ENCODE measurements at places on chromosomes 3 and 15.
A peak's percentile ranks its signal among the peaks of the same experiment; 100 is the strongest.

DNA sequence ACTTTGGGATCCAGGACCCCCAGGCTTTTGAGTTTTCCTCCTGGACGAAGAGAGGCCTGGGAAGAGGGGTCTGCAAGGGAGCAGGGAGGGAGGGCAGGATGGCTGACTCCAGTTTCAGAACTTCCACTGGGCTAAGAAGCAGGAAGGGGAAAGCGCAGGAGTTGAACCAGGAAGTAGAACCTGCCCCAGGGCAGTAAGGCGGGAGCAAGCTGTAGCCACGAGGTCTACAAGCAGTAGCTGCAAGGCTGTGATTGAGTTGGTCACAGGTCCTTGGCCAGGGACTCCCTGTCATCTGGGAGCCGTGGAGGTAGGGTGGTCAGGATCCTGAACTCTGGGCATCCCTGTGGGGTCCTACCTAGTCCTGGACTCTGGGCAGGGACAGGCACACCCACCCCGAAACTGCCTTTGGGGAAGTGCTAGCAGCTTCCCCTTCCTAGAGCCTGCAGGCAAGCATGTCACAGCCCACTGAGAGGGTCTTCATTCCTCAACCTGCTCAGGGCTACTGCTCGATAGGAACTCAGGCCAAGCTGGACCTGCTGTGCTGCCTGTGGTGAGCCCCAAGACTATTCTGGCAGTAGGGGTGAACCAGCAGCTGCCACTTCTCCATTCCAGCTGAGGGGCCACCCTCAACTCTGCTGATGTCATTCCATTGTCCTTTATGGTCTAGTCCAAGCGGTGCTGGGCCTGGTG is 5.8 kb upstream of the GNAI2 start:
- no peak for DNase-seq

DNA sequence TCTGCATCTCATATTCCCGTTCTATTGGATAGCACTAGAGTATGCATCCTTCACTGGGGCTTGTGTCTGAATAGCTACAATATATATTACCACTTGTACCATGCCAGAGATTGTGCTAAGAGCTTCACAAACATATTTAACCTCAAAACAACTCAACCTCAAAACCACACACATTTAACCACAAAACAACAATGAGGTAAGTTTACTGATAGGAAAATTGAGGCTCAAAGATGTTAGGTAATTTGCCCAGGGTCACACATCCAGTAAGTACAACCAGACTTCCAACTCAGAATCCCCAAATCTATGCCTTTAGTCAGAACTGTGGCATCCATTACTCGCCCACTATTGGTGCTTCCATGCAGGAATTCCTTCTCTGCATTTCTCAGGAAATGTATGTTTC is 220.0 kb downstream of the FAM43A start:
- peak; percentile 8 for DNase-seq

GRCh38 chr15:90006217-90007075 is 5.3 kb downstream of the ZNF710 start:
- no peak for DNase-seq

GRCh38 chr3:117681619-117682018 is 972.0 kb downstream of the TUSC7 start:
- no peak for DNase-seq

GRCh38 chr15:62889734-62890505 is 152.6 kb upstream of the TPM1 start:
- DNase-seq: no peak

DNA sequence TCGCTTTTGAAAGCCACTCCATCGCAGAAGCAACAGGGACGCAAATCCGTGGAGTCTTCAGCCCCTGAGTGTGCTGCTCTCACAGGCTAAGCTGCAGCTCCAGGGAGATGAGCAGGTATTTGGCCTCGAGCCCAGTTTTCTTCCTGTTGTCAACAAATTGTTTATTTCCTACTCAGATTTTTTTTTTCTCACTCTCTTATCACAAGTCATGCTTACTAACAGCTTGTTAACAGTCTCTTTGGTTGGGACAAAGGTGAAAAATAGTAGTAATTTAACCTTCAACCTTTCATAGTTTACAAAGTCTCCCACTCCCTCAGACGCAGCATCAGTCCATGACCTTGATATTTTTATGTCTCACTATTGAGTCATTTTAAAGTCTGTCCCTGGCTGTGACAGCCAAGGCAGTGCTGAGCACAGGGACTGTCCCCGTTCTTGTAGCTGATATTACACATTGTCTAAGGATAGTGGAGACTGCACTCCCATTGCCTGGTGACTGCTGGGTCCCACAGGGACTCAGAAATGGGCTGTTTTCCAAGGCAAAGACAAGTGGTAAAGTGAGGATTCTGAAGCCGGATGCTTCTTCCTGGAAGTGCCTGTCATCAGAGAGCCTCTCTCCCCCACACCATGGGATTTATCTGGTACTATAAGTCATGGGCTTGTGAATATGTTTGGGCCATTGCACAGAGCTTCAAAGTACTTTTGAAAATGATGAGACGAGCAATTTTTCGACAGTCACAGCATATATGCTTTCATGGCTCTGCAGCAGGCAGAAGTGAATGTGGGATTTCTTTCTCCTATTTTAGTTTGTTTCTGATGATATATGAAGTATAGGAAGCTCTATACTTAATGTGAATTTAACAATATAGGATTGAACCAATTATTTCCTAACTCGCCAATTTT is 59.8 kb upstream of the UNC13C start:
- DNase-seq: no peak

- no peak for DNase-seq
These were observed 29.7 kb downstream of the BUB1B start for GRCh38 chr15:40190591-40190990.

GRCh38 chr3:13051581-13051980 is 21.6 kb downstream of the IQSEC1 start:
- no peak for DNase-seq

- DNase-seq: no peak
These were observed 25.9 kb upstream of the SLC7A14 start for GRCh38 chr3:170611751-170612150.

DNA sequence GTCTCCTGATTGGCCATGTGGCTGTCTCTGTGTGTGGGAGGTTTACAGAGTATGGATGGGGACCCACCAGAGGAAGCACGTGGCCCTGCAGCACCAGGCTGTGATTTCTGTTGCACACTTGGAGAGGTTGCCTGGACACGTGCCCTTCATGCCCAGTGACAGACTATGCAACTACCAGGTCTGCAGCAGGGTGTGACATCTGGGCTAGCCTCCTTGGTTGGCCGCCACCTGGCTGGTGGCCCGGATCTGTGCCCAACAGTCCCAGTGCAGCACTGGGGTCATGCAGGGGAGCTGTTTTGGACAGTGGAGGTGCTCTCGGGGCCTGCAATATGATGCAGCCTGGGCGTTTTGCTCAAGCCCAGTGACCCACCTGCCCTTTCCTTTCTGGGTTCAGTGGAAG is 212.5 kb downstream of the UBE3A start:
- no peak for DNase-seq

GRCh38 chr15:64351265-64351664 is 4.7 kb downstream of the CSNK1G1 start:
- no peak for DNase-seq

GRCh38 chr3:148615382-148615781 is 82.3 kb upstream of the AGTR1 start:
- no peak for DNase-seq

DNA sequence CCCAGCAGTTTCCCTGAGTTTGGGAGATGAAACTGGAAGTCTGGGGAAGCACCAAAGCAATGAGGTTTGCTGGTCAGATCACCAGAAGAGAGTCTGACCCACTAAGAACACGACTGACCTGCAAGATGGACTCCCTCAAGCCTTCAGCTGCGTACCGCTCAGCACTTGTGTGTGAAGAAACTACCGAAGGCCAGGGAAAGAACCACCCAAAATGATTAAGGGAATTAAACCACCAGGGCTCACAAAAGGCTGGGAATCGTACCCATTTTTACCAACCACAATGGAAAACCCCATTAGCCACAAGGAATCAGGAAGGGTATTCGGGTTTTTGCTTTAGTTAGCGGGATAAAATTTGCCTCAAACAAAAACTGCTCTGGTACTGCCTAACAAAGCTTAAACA is 21.6 kb downstream of the ATP13A3 start:
- no peak for DNase-seq

DNA sequence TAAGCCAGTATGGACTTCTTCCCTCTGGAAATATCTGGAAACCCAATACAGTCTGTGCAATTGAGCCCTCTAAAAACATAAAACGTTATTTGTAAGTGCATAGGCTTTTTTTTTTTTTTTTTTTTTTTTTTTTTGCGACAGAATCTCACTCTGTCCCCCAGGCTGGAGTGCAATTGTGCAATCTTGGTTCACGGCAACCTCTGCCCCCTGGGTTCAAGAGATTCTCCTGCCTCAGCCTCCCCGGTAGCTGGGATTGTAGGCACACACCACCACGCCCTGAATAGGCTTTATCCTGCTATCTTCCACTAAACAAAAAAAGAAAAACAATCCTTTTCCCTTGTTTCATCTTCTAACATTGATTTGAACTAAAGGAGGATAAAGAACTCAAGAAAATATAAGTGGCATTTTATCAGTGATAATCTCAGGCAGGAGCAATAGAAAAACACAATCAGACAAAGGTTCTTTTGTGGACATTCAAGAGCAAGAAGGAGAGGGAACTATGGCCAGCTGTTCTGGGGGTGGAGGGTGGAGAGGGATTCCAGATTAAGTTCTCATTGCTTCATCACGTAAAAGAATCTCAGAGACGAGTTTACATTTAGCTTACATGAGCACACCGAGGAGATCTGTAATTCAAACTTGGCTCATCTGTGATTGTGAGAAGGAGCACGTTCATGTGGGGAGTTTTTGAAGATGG is 68.6 kb downstream of the ITGB5 start:
- DNase-seq: no peak

- DNase-seq: no peak
These were observed 83.1 kb upstream of the PRR20G start for GRCh38 chr3:127370906-127371305.

DNA sequence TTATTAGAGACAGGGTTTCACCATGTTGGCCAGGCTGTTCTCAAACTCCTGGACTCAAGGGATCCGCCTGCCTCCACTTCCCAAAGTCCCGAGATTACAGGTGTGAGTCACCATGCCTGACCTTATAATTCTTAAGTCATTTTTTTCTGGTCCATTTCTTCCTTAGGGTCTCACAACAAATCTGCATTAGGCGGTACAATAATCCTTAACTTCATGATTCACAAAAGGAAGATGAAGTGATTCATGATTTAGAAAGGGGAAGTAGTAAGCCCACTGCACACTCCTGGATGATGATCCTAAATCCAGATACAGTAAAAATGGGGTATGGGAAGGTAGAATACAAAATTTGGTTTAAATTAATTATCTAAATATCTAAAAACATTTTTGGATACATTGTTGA is 45.0 kb upstream of the TKT start:
- DNase-seq: no peak

DNA sequence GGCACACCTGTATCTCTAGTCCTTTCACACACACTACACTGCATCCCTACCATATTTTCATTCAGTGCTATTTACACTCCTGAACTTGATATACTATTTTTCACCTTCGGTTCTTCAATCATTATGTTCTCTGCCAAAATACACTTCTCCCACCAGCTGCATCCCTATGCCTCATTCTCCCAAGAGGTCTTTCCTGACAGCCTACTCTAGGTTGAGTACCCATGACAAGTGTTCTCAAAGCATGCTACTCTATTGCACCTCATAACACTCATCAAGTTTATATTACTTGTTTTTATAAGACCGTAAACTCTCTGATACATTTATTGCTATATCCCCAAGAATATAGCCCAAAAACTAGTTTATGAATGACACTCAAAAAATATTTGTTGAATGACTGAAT is 549.5 kb downstream of the PYDC2 start:
- DNase-seq: no peak

DNA sequence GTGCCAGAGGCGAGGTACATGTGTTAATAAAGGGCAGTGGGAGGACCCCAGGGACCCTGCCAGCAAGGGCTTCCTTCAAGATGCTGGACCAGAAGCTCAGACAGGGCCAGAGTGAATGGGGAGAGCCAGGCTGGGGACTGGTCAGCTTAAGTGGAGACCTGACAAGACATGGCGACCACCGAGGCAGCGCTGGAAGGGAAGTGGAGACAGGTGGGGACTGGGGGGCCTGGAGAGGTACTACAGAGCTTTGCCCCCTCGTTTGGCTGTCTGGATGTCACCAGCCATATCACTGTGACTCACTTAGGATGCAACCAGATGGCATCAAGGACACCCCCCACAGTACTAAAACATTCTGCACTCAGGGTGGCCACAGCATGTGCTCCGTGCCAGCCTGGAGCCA is 97.9 kb downstream of the ADCY5 start:
- DNase-seq: no peak

DNA sequence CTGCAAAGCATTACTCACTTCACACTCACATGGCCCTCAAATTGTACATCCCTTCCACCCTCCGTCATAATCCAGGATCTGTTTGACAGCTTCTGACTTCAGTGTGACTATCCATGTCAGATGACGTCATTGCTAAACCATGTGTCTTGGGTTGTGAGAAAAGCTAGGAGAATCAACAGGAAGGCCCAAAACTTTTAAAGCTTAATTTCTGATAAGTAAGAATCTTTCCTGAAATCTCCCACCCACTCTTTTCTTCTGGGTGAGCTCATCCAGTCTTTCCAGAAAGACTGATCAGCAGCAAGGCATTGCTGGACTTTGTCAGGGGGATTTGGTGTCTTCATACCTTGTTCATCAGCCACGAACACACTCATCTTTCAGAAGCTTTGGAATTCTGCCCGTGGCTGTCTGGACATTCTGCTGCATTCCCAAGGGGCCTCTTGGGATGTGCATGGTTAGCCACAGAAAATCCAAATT is 11.5 kb upstream of the LMCD1 start:
- DNase-seq: no peak

- no peak for DNase-seq
These were observed 35.4 kb downstream of the GYG1 start for GRCh38 chr3:149026718-149027117.

GRCh38 chr3:153679714-153680113 is 441.5 kb upstream of the ARHGEF26 start:
- DNase-seq: no peak

GRCh38 chr15:74864296-74864695 is 8.9 kb downstream of the SCAMP2 start:
- DNase-seq: no peak

- DNase-seq: no peak
These were observed 50.8 kb downstream of the CRYBG3 start for GRCh38 chr3:97872525-97873042.

- DNase-seq: no peak
These were observed 30.0 kb downstream of the ST6GAL1 start for GRCh38 chr3:186960347-186960746.

- DNase-seq: no peak
These were observed 100.6 kb downstream of the ZNF609 start for GRCh38 chr15:64560998-64561397.

DNA sequence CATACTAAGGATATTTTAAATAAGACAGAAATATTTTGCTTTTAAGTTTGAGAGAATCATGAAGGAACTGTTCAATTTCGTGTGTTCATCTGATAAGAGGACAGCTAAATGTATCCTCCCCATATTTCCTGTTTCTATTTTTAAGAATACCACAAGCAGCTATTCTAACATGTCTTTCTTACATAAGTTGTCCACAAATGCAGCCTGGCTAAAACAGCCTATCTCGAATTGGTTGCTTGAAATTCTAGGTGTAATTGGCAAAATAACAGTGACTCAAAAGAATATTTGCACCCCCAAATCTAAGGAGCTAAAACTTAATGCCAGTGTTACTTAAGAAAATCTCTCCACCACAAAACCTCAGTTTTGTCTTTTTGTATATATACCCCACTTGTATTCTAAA is 35.0 kb downstream of the BTLA start:
- no peak for DNase-seq

- DNase-seq: no peak
These were observed 34.6 kb downstream of the SH3BP5 start for GRCh38 chr3:15297608-15298350.

Data from NCI-H187 (cell line).